ENCODE measurements at places on chromosomes 13 and 19.

DNA sequence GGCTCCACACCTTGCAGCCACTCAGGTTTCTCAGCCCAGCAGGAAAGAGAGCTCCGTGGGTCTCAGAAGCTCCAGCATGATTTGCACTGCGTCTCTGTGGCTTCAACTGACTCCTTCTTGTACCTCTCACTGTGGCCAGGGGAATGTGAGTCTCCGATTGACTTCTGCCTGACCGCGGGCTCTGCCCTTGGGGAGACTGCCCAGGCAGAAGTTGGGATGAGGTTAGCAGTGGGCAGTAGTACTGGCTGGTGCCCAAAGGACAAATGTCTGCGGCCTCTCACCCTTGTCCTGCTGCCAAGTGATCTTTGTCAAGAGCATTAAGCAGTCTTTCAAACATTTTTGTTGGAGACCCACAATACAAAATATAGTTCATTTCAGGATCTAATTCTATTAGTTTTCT, 34.4 kb upstream of the FXYD3 start:
- DNase-seq = no peak

- DNase-seq = no peak
These were observed 128.3 kb upstream of the FRY start for GRCh38 chr13:31903111-31903815.

DNA sequence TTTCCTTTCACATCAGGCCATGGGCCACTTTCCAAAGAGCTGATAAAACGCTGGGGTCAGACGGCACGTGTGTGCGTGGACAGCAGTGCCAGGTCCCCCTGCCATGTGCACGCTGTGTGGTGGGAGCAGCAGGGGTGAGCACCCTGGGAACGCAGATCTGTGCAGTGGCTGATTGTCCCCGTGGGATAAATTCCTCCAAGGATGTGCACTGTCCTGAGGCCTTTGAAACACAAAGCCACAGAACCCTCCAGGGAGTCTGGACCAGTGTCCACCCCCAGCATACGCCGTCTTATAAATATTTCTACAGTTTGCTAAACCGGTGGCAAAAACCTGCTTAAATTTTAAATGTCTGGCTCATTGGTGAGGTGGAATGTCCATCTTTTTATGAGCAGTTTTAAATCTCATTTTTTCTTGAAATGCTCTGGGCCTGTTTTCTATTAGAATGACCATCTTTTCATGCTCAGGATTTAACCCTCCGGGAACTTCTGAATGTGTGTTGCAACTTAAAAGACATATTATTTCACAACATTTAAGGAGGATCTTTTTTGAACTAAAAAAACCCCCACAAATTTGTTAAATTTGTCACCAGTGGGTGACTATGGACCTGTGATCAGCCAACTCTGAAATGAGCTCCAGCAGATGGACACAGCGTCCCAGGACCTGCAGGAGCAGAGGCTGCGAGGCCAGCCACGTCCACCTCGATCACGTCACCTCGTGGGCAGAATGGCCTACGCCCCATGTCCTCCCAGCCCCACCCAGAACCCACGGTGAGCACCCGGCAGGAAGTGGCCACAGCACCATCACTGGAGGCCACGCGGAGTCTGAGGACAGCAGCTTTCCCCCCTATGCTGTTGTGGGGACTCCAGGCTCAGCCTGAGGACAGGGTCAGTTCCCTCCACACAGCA, 68.6 kb downstream of the RASA3 start:
- no peak for DNase-seq

GRCh38 chr13:22592515-22592914, 588.3 kb upstream of the SGCG start:
- no peak for DNase-seq

- no peak for DNase-seq
These were observed 698.8 kb downstream of the DIAPH3 start for GRCh38 chr13:59464926-59465325.

GRCh38 chr13:73433890-73434289, 375.1 kb downstream of the KLF5 start:
- no peak for DNase-seq

GRCh38 chr13:100789481-100789880, 114.9 kb upstream of the TMTC4 start:
- DNase-seq = no peak

GRCh38 chr19:47151627-47152026, 21.0 kb downstream of the SAE1 start:
- no peak for DNase-seq

DNA sequence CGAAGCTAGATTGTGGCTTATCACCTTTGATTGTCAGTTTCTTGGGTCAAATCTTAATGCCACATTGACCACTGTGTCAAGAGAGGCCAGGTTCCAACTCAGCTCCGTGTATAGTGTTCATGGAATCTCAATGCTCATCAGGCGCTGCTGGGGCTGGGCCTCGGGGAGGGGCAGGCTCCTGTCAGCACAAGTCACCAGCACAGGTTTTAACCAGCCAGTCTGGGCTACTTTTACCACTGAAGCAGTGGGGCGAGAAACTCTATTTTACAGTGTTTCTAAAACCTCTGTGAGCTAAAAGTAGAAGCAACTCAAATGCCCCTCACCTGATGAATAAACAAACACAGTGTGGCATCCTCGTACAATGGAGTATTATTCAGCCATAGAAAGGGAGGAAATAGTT, 118.7 kb upstream of the GJB6 start:
- DNase-seq = no peak

DNA sequence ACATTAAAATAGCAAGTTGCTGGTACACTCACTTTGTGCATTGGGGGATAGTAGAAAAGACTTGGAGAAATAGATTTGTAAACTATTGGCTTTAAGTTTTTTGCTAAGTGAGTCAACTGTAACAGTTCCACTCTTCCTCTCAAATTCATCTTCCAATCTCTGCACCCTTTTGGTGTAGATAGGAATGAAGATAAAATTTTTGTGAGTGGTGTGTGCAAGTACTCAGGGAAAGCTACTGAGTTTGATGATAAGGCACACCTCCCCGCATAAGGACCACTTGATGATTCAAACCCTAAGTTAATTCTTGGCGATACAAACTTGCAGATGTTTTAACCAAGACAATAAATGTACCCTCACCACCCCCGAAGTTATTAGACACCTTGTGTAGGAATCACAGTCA, 168.3 kb upstream of the SLITRK1 start:
- DNase-seq = no peak

GRCh38 chr19:46107371-46107770, 17.1 kb downstream of the IGFL3 start:
- no peak for DNase-seq

GRCh38 chr13:111174377-111175114, 59.4 kb downstream of the ARHGEF7 start:
- no peak for DNase-seq

DNA sequence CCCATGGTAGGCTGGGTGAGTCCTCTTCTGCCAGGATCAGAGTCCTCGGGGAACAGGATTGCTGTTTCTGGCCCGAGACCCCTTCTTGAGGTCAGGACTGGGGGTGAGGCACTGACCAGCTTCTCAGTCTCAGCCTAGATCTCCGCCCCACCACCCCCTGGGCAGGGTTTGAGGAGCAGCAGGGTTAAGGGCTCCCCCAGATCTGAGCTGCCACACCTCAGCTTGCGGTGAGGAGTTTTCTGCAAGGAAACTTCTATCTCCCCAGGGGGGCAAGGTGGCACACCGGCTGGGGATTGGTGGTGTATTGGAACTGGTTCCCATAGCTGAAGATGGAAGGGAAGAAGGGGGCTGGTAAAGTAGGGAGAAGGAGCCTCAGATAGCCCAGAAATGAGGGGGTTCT, 19.5 kb downstream of the CHST8 start:
- DNase-seq = no peak

All from stimulated activated CD8-positive, alpha-beta memory T cell treated with anti-CD3 and anti-CD28 coated beads, Interleukin-15, amount 100 ng/mL, for 4 hours (primary cell).